Stimulated activated CD8-positive, alpha-beta memory T cell treated with anti-CD3 and anti-CD28 coated beads, Interleukin-15, amount 100 ng/mL, for 48 hours (primary cell): ENCODE measurements at places on chromosomes 12 and 14.

DNA sequence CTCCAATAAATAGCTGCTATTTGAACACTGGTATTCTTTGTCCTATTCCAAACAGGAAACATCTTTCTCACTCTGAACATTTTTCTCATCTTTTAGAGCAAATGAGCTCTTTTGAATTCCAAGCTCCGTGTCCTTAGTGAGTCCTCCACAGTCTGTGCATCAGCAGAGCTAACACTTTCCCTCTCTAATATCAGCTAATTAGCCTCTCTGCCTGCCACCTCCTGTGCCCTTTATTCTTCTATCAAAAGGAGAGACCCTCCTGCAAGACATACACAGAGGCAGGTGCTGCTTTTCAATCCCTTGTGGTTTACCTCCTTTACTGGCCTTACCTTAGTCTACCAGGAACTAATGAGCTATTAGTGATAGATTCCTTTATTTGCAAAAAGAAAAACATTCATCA, 178.5 kb downstream of the SLC35F4 start:
- no peak for DNase-seq

GRCh38 chr12:99745121-99745520, 97.6 kb downstream of the GARIN6 start:
- no peak for DNase-seq

- no peak for DNase-seq
These were observed 6.1 kb downstream of the CHD8 start for GRCh38 chr14:21449899-21450216.

GRCh38 chr12:104456417-104456949, at the start of gene CHST11:
CHST11 (plus strand) TSS chr12:104456948.
- DNase-seq, result peak; percentile 76

GRCh38 chr14:25411781-25412757, 362.1 kb upstream of the STXBP6 start:
- DNase-seq, result no peak

GRCh38 chr14:92964124-92965109, 41.5 kb downstream of the CHGA start:
- DNase-seq, result no peak

- DNase-seq, result no peak
These were observed 7.1 kb downstream of the BCL11B start for GRCh38 chr14:99264691-99265450.

DNA sequence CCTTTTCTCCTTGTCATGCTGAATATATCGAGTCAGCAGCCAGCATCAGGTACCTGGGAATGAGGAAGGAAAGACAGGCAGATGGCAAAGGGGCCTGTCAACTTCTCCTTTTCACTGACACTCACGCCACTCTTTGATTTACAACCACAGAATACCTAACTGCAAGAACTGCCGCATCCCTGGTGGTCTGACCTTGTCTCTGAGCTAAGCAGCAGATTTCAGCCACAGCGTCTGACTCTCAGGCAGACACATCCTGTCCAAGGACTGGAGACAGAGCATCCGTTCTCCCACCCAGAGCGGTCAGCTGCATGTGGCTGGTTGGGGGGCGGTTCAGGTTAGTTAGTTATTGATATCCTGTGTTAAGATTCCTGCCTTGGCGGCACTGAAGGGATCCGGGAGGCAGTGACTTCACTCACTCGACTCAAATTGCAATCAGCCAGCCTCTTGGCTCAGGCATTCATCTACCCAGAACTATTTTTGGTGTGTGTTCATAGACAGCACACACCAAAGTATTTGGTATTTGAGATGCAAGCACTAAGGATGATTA, 11.2 kb upstream of the MAP1LC3B2 start:
- DNase-seq, result no peak

GRCh38 chr14:37491076-37491475, 104.0 kb downstream of the FOXA1 start:
- no peak for DNase-seq

GRCh38 chr14:32623300-32624093, 294.4 kb downstream of the AKAP6 start:
- no peak for DNase-seq

DNA sequence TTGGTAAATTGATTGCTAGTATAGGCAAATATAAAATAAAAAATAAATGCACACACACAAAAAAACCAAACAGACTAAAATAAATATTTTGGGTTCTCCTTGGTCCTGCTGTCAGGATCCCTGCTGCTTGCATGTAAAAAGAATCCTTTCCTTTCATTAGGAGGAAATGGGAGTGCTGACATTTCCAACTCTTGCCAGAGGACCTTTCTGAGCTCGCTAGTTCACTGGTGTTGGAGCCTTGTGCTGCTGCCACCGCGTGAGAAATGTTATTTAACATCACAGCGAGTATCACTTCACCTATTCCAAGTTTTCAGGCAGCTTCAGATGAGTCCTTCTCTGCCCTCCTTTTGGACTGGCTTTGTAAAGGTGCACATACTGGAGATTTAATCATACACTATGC, 358.9 kb downstream of the NPAS3 start:
- no peak for DNase-seq

- no peak for DNase-seq
These were observed 1590.5 kb upstream of the TMEM132C start for GRCh38 chr12:126676434-126676833.

- no peak for DNase-seq
These were observed 8.2 kb downstream of the HIF1A start for GRCh38 chr14:61703342-61704129.

- DNase-seq, result no peak
These were observed 454.4 kb downstream of the VRK1 start for GRCh38 chr14:97251491-97252155.

DNA sequence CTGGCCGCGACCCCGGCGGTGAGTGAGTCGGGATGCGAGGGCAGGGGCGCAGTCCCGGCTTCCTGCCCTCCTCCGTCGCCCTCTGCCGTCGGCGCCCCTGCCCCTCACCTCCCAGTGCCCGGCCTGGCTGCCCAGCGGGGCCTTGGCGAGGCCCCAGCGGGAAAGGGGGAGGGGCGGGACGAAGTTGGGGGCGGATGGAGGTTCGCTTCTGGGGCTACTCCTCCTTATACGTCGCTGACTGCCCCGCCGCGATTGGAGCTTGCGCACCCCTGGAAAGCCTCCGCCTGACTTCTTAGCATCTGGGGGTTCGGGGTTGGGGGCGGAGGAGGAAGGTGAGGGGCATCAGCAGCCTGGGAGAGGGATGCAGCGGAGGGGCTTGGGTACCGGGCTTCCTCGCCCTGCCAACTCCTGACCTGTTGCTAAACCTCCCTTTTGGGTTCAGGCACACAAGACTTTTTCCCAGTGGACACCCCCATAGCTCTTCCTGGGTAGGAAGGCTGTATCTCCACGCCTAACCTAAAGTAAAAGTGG, 406 bp downstream of the TMEM263 start:
- DNase-seq, result peak; percentile 45

DNA sequence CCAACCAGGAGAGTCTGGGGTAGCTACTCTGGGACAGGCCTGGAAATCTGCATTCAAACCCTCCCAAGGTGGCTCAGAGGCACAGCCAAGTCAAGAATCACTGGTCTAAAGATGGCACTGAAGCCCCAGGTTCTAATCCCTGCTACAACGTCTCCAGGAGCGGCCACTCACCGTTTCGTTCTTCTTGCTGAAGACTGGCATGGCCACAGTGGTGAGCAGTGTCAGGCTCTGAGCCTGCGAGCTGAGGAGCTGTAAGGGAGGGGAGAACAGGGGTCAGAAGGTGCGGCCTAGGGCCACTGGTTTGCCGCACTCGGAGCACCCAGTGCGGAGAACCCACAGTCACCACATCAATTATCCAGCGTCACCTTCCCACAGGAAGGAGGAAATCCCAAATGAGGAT, 38.8 kb downstream of the CACNA2D4 start:
- no peak for DNase-seq

DNA sequence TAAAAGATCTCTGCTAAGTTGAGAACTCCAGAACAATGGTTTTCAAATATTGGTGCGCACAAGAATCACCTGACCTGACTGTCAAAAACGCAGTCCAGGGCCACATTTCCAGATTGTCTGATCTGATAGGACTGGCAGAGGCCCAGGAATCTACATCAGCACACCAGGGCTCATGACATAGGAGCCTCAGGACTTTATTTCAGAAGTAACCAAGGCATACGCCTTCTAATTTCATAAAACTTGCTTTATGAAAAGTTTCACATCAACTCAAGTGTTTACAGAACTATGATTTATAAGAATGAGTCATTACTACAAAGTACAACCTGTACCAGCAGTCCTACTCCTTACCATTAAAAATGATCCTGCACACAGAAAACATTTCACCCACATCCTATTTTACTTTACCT, 47.7 kb upstream of the PTPRO start:
- DNase-seq, result no peak

GRCh38 chr14:89616852-89617341, 199.9 kb upstream of the FOXN3 start:
- no peak for DNase-seq

DNA sequence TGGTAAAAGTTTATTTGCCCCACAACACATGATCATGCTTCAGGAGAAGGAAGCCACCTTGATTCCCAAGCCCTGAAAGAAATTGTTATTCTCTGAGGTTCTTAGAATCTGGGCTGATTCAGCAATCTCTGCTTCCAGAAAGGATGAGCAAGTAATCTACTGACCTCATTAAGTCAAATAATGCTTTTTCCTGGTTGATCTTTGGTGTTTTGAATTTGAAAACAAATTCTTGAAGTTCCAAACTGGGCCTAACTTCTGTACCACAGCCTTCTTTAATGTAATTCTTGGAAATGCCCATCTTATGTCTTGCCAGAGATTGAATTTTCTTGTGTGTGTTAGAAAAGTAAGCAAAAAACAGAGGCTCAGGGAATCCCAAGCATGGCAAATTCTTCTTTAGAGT, 319.2 kb upstream of the DDHD1 start:
- DNase-seq, result no peak

GRCh38 chr14:94050231-94050880, 24.2 kb downstream of the OTUB2 start:
- no peak for DNase-seq

- no peak for DNase-seq
These were observed 55.3 kb downstream of the FIGNL2 start for GRCh38 chr12:51793201-51793600.

DNA sequence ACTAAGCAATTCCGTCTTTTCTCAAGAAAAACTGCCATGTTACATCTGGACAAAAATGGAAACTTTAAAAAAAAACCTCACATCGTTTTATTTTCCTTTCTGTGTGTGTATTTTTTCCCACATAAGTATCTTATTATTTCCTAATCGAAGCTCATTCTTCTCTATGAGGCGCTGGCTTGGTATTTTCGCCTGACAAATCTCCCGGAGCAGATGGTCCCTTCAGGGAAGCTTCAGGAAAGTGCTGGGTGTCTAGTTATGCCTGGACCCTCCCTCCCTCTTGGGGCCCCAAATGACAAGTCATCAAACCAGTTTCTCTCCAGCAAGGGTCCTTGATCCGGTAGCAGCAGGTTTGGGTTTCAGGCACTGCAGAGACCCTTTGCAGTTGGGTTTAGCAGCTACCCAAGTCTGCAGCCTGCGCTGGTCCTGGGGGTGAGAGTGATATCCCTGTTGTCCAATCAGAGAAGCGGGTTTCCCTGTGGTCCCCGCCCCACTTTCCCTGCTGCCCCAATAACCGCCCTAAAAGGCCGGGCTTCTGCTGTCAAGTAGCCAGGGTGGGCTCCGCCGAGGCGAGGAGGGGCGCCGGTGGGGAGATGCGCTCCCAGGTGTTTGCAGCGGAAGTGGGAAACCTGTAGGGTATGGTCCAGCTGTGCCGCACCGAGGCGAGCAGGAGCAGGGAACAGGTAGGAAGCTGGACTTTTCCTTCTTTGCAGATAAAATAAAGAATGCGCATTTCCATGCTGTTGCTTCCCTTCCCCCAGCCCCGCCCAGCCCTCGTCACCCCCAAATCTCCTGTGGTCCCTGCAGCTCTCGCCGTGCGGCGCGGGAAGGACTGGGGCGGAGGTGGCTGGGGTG, at the start of gene CNTN1:
Gene CNTN1, plus strand, starts transcription at position 527 of the 852 bp plus-strand sequence.
- no peak for DNase-seq

- DNase-seq, result no peak
These were observed 26.6 kb downstream of the PRKCH start for GRCh38 chr14:61347826-61348443.

DNA sequence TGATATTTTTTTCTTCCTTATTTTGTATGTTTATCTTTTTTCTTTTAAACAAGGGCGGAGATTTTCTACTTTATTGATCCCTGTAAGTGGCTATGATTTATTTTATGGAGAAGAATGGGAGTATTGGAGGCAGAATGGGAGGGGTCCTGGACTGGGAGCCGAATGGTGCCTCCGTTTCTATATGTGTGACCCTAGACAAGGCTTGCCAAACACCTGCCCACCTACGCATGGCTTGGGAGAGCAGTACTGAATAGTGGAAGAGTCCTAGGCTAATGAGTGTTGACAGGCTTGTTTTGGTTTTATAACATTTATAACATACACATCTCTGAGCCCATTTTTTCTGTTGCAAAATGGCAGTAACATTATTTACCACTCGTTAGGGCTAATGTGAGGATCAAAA, 29.0 kb downstream of the STK38L start:
- DNase-seq, result no peak

GRCh38 chr12:95548056-95548538, 3.2 kb downstream of the USP44 start:
- no peak for DNase-seq

GRCh38 chr14:20486684-20487395, 17.6 kb downstream of the PNP start:
- DNase-seq, result no peak

DNA sequence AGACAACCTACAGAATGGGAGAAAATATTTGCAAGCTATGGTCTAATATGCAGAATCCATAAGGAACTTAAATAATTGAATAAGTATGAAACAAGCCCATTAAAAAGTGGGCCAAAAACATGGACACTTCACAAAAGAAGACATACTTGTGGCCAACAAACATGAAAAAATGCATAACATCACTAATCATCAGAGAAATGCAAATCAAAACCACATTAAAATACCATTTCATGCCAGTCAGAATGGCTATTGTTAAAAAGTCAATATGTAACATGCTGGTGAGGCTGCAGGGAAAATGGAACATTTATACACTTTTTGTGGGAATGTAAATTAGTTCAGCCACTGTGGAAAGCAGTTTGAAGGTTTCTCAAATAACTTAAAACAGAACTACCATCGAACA, 945.4 kb upstream of the FLRT2 start:
- no peak for DNase-seq

DNA sequence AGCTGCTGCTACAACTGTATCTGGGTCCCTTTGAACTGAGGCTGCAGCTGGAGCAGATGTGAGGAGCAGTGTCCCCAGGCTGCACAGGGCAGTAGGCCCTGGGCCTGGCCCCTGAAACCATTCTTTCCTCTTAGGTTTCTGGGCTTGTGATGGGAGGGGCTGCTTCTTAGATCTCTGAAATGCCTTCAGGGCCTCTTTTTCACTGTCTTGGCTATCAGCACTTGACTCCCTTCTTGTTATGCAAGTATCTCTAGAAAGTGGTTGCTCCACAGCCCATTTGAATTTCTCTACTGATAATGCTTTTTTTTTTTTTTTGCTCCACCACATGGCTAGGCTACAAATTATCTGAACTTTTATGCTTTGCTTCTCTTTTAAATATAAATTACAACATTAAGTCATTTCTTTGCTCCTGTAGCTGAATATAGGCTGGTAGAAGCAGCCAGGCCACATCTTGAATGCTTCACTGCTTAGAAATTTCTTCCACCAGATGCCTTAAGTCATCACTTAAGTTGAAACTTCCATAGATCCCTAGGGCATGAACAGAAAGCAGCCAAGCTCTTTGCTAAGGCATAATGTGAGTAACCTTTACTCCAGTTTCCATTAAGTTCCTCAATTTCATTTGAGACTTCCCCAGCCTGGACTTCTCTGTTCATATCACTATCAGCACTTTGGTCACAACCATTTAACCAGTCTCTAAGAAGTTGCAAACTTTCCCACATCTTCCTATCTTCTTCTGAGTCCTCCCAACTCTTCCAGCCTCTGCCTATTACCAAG, 41.1 kb downstream of the ACSM4 start:
- no peak for DNase-seq

- DNase-seq, result no peak
These were observed 37.0 kb downstream of the RPH3A start for GRCh38 chr12:112828541-112828940.
